ENCODE measurements at places on chromosomes 4 and X.
A peak's percentile ranks its signal among the peaks of the same experiment; 100 is the strongest.

GRCh38 chr4:139619644-139620043, 46.0 kb upstream of the MGST2 start:
- DNase-seq: no peak

- DNase-seq: no peak
Observed at GRCh38 chr4:163344147-163345125, 744 bp downstream of the NPY5R start.

DNA sequence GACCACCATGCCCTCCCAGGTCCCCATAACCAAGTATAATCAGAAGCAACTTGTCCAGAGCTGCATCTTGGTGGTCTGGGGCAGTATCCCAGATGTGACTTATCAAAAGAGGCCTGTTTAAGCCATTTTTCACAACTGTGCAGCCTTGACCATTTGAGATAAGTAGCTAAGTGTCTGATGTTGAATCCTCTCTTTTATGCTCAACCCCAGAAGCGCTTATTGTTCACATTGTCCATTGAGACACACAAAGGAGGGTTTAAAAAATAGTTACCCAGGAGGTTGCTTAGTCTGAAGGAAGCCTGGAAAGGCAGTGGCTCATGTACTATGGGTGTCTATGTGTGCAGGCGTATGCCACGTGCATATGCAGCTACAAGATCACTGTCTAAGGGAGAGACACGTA, 27.0 kb downstream of the ENPP6 start:
- no peak for DNase-seq

GRCh38 chrX:117851025-117851424, 265.6 kb downstream of the KLHL13 start:
- no peak for DNase-seq

DNA sequence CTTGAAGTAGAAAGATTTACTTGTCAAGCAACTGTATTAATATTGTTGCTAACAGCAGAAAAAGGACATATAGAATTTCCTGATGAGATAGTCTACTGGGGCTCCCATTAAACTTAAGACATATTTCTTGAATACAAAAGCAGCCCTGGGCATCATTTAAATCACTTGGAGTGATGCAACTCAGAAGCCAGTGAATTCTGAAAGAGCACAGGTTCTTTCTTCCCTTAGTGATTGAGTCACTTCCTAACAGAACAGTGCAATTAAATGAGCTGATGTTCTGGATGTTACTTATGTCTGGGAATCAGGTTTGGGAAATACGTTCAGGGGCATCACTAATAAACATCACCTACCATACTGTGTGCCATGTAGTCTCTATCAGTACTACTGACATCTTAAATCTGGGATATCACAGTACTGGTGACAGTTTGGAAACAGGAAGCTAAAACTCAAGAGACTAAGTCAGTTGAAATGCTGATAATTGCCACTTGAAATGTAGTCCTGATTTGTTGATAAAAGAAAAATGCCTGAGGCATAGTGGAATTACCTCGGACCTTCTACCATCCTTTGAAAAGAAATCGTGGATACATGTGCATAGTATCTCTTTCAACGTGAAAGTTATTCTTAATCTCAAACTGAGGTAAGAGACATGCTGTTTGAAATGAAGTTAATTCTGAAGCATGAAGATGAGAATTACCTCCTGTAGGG, 249.2 kb upstream of the GPRIN3 start:
- no peak for DNase-seq

DNA sequence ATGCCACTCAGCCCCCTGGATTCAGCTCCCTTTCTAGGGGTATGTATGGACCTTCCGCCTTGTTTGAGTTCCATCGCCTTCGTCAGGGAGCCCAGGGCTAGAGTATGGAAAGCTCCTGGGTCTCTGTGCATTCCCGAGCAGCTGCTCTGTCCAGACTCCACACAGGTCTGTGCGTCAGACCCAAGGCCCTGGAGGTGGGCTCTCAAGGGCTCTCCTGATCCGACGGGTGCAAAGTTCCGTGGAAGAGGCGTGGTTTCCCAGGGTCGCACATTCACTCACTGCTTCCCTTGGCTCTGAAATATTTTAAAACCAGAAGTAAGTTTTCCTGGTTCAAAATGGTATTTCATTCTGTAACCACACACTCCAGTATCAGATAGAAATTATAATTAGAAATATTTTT, 863.2 kb downstream of the TRIML1 start:
- DNase-seq: no peak

- DNase-seq: no peak
Observed at GRCh38 chrX:100445593-100445992, 35.5 kb upstream of the PCDH19 start.

GRCh38 chr4:70734168-70734954, 12.6 kb downstream of the RUFY3 start:
- DNase-seq: peak; percentile 29

GRCh38 chr4:95548738-95549245, at the start of gene UNC5C:
TSS of gene UNC5C (minus strand) at chr4:95548973.
- no peak for DNase-seq

GRCh38 chr4:71188951-71189350, 149.9 kb upstream of the SLC4A4 start:
- DNase-seq: no peak

- DNase-seq: no peak
Observed at GRCh38 chr4:159368320-159368719, 265.4 kb downstream of the RAPGEF2 start.

DNA sequence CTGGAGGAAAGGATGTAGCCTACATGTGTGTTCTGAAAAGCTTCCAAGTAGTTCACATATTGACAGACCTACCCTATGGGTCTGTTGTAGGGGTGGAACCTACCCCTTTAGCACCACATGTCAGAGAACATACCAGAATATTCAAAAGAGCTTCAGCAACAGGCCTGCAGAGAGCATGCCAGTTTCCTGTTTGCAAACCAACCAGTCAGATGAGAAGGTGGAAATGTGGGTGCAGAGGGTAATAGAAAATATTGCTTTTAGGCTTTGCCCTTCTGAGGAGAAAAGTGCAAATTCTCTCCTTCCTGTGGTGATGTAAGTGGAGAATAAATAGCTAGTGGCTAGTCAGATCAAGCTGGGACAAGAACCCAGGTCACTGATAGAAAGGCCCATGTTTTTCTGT, 16.4 kb downstream of the INTS6L start:
- DNase-seq: no peak

DNA sequence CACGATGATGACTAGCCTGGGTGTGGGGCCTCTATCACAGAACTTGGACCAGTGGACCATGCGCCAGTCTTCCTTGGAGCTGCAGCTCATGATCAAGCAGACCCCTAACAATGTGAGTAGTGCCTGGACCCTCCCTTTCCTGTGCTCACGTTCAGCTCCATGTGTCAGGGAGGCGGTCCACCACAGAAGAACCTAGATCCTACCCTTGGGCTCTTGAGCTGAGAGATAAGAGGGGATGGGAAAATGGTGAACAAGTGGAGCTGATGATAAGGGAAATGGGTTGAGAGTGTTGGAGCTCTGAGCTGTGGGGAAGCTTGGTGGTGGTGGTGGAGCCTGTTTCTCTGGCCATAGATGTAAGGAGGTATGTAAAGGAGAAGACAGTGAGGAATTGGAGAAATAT, 13.1 kb downstream of the MED12 start:
- DNase-seq: no peak

- no peak for DNase-seq
Observed at GRCh38 chr4:150960079-150960478, 55.0 kb downstream of the LRBA start.

GRCh38 chrX:149462849-149463248, 42.3 kb downstream of the IDS start:
- no peak for DNase-seq

GRCh38 chrX:40099055-40099958, 1.5 kb upstream of the BCOR start:
- DNase-seq: peak; percentile 60

DNA sequence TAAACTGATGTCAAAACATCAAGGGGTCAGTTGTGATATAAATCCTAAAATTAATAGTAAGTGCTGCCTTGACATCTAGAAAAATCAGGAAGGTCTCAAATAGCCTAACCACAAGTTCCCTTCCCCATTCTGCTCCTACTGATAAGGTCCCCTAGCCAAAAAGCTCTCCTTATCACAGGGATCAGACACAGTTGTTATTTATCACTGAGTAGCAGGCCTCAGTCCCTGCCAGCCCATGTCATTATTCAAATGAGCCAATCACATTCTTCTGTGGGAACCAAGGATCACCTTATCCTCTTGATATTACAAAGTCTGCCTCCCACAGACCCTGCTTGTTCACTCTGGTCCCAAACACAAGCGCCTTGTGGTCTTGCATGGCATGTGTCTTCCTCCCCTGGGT, 23.3 kb upstream of the TMEM255A start:
- DNase-seq: no peak

DNA sequence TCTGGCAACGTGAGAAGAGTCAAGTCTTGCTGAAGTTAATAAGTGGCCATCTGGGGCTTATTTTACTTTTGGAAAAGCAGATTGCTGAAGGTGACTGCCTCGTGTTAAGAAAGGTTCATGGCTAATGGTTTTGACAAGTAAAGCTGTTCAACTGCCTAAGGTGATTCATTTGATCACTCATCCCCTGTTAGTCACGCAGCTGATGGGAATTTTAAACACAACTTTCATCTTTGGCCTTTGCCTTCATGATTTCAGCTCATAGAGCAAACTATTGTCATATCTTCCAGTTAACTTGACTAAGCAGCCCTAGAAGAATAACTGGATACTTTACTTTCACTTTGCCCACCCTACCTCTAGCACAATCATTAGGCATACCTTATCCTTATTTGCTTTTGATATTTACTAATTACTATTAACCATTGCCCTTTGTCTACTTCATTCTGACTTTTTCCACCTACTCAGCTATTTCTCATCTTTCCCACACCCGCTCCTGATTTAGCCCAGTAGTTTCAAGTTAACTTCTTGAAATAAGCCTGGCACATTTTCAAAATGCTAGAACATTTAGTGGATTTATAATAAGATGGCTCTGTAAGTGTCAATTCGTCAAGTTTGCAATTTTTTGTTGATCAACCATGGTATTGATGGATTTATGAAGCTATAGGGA, 170.6 kb upstream of the S100G start:
- DNase-seq: no peak

- DNase-seq: no peak
Observed at GRCh38 chr4:6920171-6920570, 10.5 kb downstream of the TBC1D14 start.

- no peak for DNase-seq
Observed at GRCh38 chr4:122668241-122668640, 47.4 kb upstream of the IL21 start.

GRCh38 chrX:39484159-39485068, 613.3 kb downstream of the BCOR start:
- no peak for DNase-seq

- DNase-seq: no peak
Observed at GRCh38 chr4:126547352-126547751, 1085.4 kb upstream of the INTU start.

- no peak for DNase-seq
Observed at GRCh38 chr4:6548201-6548881, 26.6 kb upstream of the MAN2B2 start.

DNA sequence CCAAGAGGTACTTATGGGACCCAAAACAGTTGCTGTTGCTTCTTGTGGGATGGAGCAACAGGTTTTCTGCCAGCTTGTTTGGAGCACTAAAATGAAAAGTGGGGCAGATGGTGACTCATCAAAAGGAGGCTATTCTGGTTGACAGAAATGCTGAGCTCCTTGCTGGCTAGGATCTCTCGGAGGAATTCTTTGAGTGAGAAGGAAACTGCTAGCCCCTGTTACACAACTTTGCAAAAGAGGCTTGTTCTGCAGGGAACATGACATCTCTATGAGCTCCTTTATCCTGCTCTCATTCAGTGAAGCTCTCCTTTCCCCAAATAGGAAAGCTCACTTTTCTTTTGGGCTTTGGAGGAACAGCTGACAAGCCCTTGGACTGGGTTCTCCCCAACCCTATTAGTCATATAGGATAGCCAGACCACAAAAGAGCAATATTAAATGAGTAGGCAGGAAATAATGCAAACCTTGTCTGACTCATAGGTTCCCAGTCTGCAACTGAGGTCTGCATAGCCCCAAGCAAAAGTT, 108.3 kb downstream of the CDS1 start:
- DNase-seq: no peak

DNA sequence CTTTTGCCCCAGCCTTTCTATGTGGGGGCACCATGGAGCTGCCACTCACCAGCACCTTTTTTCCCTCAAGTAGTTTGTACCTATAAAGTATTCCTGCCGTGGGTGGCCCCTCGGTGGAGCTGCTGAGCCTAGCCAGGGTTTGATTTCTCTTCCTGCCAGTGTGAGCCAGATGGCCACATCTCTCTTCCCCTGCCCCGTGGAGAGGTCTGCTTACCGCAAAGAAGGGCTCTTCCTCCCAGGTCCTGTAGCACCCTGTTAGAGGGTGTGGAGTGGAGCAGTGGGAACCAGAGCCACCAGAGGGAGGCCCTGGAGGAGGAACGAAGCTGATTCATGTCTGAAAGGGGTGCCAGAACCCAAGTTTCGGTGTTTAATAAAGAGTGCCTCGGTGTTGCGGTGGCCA, 95.4 kb downstream of the PTTG2 start:
- no peak for DNase-seq

GRCh38 chr4:184288451-184289178, 70.9 kb upstream of the ENPP6 start:
- peak; percentile 72 for DNase-seq

GRCh38 chr4:172982151-172982590, 186.4 kb upstream of the GALNT7 start:
- no peak for DNase-seq

- DNase-seq: peak; percentile 46
Observed at GRCh38 chrX:72128881-72129280, 2.8 kb downstream of the RTL5 start.

Data from stimulated activated CD4-positive, alpha-beta T cell treated with anti-CD3 and anti-CD28 coated beads, Interleukin-15, amount 100 ng/mL, for 24 hours (primary cell).